ENCODE measurements at places on chromosomes 3 and 15.

GRCh38 chr3:79994397-79994796, 226.6 kb upstream of the ROBO1 start:
- DNase-seq, result no peak

DNA sequence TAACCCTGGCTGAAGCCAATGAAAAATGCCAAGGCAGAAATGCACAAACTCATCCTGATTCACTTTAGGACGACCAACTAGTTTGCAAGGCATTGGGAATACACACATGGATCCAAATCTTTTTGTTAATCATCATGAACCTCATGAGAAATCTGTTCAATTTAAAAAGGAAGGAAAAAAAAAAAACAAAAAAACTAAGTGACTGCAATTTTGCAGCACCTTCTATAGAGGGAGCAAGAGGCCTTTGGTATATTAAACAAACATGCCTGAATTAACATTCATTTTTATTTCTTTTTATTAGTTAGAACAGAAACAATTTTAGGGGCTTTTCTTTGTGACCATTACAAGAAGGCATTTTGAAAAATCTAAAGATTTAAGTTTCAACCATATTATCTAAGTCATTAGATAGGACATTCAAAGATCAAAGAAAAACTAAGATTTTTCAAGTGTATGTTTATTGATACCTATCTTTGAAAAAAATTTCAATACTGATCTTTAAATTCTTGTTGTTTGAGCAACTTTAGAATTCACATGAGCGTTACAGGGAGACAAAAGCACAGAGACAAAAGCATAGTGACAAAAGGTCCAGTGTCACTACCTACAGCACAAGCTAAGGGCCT, 182.4 kb downstream of the CBLB start:
- DNase-seq, result no peak

DNA sequence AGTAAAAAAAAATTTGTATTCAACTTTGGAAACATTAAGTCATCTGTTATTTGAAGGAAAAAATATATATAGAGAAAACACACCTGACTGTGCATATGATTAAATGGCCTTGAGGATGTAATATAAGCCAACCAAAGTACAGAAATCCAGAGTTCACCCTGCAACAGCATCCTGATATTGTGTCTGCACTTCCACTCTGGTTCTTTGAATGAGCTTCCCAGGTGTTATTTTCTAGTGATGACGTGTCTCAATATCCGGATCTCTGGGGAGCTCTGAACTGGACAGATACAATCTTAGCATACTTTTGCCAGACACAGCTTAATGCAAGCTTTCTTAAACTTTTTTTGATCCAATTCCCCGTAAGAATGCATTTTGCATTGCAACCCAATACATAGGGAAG, 19.5 kb upstream of the PIK3CB start:
- DNase-seq, result no peak

DNA sequence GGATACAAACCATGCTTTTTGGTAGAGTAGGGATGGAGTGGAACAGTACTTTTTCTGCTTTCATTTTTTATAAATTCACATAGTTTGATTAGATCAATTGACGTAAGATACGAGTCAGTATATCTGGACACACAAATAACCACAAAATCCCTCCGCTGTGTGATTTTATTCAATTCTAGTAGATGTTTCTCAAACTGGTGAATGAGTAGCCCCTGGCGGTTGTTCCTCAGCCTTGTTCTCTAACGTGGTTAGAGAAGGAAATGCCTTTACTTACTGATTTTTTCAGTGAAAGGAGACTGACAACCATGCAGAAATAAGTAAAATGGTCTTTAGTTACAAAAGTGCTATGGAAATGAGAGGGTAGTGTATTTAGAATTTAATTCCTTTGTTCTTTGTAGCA, 161.0 kb downstream of the TCF12 start:
- no peak for DNase-seq

DNA sequence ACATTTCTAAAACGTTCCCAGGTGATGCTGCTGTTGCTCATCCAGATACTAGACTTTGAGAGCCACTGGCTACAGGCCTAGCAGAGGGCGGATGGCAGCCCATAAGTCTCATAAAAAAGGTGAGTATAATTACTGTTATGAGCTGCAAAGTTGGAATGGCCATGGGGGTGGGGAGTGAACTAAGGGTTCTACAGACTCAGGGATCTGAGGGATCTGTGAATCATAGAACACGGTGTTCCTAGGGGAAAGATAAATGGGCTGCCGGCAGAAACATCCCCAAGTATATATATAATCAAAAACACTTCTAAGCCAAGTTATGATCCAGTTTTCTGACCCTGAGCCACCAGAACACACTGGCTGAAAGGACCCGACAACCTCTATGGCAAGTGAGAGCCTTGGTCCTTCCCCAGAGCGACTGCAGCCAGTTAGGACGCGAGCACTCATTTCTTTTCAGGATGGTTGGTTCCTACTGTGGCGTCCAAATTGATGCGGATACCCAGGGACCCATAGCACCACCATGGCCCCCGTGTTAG, 7.9 kb upstream of the SYNM start:
- DNase-seq, result no peak

- no peak for DNase-seq
Observed at GRCh38 chr15:82710208-82710555, 507 bp upstream of the AP3B2 start.

DNA sequence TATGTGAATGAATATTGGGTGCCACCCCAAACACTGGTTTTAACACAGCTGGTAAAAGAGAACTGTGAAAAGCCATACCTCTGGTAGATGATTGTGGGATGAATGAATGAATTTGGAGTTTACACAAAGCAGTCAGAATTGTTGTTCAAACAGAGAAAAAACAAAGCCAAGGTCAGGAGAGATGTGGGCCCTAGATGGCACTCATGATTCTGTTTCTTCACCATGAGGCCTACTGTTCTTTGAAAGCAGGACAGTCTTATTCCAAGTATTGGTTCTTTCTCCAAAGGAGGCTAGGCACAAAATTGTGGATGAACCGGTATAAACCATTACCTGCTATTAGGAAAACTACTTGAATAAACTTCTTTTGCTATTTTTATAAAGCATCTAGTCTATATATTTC, 97.6 kb downstream of the SAMMSON start:
- DNase-seq, result no peak

DNA sequence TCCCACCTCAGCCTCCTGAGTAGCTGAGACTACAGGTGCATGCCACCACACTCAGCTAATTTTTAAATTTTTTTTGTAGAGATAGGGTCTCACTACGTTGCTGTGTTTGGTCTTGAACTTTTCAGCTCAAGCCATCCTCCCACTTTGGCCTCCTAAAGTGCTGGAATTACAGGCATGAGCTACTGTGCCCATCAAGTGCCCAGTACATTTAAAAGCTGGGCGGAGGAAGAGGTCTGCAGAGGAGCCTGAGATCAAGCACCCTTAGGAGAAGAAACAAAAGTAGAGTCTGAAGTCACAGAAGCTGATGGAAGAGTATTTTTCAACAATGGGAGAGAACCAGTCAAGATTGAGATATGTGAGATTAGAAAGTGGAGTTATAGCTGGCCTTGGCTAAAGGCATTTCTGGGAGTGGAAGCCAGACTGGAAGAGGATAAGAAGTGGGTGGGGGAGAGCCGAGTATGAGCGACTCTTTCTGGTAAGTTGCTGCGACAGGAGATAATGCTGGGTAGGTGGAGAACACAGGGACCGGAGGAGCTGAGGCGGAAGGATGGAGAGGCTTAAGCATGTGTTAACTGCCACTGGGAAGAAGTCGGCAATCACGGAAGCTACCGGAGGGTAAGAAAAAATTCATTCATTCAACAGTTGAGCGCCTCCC, 782 bp upstream of the IREB2 start:
- no peak for DNase-seq

Data from activated CD4-positive, CD25-positive, alpha-beta regulatory T cell treated with anti-CD3 and anti-CD28 coated beads, Interleukin-2, amount 50 U/mL, for 16 hours (primary cell).